ENCODE measurements at places on chromosomes 6 and 20.
A peak's percentile ranks its signal among the peaks of the same experiment; 100 is the strongest.

GRCh38 chr6:5394280-5394679 is 133.0 kb downstream of the FARS2 start:
- DNase-seq = no peak

DNA sequence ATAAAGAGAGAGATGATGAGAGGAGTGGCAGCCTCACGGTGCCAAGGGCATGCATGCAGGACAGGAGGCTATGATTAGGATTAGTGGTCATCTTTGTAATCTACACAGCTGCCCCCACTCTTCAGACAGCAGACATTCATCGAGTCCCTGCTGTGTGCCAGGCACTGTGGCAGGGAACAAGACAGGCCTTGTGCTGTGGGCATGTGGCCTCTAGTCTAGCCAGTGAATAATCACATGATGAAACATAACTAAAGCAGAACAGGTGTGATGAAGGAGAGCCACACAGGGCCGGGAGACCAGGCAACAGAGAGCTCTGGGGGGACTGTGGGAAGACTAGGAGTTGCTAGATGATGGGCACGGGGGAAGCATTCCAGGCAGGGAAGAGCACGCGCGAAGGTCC is 22.2 kb downstream of the TOX2 start:
- no peak for DNase-seq

GRCh38 chr6:119105282-119105681 is 26.8 kb upstream of the FAM184A start:
- no peak for DNase-seq

DNA sequence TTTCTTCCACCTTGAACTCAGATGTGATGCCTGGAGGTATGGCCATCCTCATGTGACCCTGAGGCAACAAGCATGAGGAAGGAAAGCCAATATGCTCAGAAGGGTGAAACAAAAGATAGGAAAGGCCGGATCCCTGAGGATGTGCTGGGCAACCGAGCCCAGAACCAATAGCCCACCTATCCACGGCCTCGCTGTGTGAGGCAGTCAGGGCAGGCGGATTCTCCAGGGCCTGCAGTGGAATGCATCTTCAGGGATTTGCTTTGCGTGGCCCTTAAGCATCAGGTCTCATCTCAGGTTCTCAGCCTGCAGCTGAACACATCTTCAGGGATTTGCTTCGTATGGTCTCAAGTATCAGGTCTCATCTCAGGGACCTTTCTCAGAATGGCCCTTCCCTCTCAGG is 139.8 kb downstream of the ANKRD60 start:
- DNase-seq = no peak

GRCh38 chr6:130034378-130035146 is 16.2 kb downstream of the L3MBTL3 start:
- DNase-seq = no peak

GRCh38 chr6:31761343-31761742 is 1.1 kb upstream of the SAPCD1 start:
- DNase-seq = no peak

DNA sequence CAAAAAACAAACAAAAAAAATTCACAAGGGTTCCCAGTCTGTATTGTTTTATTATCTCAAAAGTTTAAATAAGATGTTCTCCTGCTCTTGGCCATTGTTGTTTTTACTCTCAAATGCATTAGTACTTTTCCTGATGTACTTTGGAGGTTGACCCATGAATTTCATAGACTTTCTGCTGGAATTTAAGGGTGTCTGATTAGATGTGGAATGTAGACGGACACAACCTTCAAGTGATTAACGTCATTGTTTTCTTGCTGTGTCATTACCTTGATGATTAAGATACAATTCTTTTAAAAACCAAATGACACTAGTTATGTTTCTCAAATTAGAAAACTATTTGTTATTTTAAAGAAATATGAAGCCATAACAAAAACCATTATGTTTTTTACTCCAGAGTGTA is 421.4 kb upstream of the RUNX2 start:
- no peak for DNase-seq

- DNase-seq = no peak
Measured at GRCh38 chr20:41609474-41609873, 8.7 kb downstream of the CHD6 start.

- DNase-seq = no peak
Measured at GRCh38 chr6:104887350-104887749, 27.6 kb upstream of the HACE1 start.

GRCh38 chr6:146892613-146893401 is 294.0 kb downstream of the ADGB start:
- peak; percentile 30 for DNase-seq

DNA sequence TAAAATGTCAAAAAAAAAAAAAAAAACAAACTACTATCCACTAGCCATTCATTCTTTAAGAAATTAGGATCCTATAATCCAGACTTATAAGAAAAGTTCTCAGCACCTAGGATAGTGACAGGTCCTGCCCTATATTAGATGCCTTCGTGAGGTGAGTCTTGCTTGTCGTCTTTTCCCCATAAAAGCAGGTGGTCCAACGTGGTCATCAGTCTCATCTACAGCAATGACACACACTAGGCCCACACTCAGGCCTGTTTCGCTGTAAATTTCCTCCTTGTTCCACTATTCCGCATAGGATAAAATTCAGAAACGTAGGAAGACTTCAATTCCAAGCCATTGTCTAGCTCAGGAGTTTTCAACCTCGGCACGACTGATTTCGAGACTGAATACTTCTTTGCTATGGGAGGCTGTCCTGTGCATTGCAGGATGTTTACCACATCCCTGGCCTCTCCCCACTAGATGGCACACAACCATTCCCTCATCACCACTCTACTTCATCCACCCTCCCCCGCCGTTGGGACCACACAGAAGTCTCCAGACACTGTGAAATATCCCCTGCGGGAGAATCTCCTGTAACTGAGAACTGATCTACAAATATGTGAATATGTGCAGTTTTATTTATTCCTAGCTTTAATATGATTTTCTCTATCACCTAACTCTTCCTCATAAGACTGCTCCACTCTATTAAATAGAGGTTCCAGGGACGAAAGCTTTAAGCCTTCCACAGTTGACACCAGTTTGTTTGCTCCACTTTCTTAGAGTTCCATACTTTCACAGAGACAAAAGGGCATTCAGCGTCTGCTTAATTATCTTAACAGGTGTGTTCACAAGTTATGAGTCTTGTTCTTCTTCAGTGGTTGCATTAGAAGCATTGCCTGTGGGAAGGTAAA is 346.3 kb downstream of the BMP2 start:
- no peak for DNase-seq

DNA sequence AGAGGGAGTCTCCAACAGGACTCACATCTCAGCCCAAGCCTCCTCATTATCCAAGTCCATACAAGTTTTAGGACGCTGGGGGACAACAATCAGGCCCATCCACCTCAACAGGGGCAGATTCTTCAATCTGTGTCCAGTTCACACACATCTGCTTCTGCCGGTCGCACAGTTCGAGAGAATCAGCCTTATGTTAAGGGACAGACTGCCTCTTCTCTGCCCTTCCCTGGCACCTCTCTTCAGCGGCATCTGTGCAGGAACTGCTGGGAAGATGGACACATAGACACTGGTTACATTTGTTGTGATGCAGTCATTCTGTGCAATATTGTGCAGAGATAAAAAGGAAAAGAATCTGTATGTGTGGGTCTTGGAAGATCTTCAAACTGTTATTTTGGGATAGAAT is 21.0 kb downstream of the ULBP1 start:
- DNase-seq = no peak

GRCh38 chr20:21083825-21084325 is 22.3 kb downstream of the LINC00237 start:
- no peak for DNase-seq

GRCh38 chr20:32576560-32576959 is 8.6 kb downstream of the NOL4L start:
- no peak for DNase-seq

GRCh38 chr20:33490934-33491656 is 1.2 kb downstream of the CBFA2T2 start:
- no peak for DNase-seq

- DNase-seq = no peak
Measured at GRCh38 chr6:3741477-3741871, 10.0 kb downstream of the PXDC1 start.

GRCh38 chr6:25541228-25541627 is 110.8 kb upstream of the SCGN start:
- no peak for DNase-seq

- DNase-seq = no peak
Measured at GRCh38 chr20:4519534-4519933, 202.2 kb upstream of the PRND start.
